ENCODE measurements at places on chromosomes 1 and 21. TPM values are rescaled to one million over a fixed set of nuclear protein-coding genes. Genes with fewer than 3 reads are reported as not detected.
A peak's percentile ranks its signal among the peaks of the same experiment; 100 is the strongest.

TIAM1 gene
- 9.8 TPM for total RNA-seq

GRCh38 chr21:45427331-45428271, 22.6 kb downstream of the COL18A1 start:
- DNase-seq: no peak

DNA sequence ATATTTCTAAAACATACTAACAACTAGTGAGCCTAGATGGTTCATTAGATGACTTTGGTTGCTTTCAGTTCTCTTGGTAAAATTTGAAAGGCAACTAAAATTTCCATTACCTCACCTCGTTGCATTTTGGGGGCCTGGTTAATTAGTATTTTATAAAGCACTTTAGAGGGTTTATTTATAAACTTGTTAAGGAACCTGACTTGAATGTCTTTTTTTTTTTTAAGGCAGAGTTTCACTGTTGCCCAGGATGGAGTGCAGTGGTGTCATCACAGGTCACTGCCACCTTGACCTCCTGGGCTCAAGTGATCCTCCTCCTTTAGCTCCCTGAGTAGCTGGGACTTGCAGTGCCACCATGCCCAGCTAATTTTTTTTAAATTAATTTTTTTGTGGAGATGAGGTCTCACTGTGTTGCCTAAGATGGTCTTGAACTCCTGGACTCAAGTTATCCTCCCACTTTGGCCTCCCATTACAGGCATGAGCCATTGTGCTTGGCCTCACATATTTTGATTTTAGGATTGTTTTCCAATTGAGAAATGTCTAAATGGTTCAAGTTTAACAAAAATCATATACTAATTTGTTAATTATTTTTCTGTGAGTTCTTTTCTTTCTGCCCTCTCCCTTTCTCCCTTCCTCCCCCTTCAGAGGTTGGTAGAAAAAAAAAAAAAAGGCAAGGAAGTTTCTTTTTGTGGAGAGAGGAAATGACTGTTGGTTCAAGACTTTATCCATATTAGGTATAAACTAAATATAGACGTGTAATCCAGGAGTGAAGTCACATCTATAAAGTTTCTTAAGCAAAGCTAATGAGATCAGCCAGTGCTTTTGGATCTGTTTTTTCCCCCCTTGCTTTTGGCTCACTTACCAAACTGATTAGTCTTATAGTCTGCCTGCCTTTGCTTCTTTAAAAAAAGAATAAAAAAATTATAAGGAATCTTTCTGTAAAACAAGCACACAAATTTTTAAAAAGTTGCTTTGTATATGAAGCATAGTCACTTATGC, 24.7 kb downstream of the CLIC4 start:
- DNase-seq: no peak

DNA sequence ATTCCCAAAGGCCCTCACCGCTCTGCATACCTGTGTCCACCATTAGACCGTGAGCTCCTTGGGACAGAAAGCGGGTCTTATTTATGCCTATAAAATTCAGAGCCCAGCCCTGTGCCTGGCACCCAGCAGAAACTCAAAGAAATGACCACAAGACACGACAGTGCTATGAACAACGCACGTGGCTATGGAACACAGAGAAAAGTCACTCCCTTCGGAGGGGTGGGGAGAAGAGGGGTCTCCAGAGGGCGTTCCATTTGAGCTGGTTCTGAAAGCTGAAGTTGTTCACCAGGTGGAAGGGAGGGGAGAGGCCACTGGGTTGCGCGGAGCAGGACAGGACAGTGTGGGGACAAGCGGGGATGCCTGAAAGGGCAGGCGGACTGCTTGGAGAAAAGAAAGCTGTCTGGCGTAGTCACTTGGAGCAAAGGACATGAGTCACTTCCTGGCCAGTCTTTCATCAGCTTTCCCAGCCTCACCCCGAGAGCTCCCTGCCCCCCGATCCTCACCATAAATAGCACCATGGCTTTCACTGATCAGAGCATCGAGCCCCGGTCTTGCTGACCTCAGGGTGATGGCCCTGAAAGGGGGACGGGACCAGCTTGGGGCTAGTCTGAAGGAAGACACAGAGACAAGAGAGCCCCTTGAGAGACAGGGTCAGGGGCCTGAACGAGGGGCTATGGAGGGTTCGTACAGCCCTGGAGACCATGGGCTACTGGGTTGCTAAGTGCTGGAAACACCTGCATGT, 28.5 kb downstream of the ECE1 start:
- DNase-seq: no peak

- DNase-seq: no peak
Measured at GRCh38 chr1:28176492-28177470, at the start of gene PTAFR. Gene PTAFR, minus strand, starts transcription at chr1:28176690. Its CDS starts 25,669 bp downstream, at chr1:28151021.

DNA sequence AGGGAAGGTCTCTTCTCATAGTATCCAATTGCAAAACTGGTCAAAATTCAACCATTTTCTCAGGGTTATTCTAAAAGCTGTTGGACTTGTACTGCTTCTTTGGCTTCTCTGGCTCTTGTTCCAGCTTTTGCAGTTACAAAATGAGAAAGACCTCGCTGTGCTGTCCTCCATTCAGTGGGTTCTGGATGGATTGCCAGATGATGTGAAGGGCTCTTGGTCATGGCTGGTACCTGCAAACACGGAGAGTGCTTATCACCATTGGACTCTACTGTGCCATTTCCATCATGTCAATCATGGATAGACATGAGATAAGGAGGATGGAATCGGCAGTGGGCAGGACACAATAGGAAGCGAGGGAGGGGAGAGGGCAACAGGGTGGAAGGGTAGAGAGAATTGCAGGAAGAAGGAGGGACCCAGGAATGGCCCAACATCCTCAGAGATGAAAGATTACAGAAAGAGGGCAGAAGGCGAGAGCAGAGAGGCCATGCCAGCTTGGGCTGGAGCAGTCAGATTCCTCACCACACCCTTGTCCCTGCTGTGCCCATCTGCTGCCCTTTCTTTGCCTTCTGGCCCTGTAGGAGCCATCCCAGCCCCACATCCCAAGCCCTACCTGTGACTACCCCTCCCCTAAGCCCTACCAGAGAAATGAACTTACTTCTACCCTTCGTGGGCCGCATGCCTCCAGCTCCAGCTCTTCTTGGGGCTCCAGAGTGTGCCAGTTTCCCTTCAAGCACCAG, 70.3 kb downstream of the HIVEP3 start:
- DNase-seq: no peak

DNA sequence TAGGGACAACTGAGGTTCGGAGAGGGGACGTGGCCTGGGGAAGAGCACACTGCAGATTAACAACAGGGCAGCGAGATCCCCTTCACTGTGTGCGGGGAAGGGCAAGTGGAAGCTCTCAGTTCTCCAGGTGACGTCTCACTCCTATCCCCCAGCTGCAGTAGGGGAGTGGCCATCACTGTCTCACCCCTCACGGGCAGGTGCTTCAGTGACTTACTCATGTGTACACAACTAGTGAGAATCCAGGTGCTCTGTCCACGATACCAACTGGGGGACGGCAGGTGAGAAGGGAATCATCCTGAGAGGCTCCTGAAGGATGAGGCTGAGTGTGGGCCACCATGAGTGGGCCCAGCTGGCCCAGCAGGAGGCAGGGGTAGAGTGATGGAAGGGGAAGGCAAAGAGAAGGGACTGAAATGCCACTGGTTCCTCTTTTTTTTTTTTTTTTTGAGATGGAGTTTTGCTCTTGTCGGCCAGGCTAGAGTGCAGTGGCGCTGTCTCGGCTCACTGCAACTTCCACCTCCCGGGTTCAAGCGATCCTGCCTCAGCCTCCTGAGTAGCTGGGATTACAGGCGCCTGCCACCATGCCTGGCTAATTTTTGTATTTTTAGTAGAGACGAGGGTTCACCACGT, 25.9 kb downstream of the RHBG start:
- no peak for DNase-seq

OLIG2 gene
- total RNA-seq: not detected

- DNase-seq: peak; percentile 13
Measured at GRCh38 chr1:94247138-94248094, 10.0 kb upstream of the ARHGAP29 start.

GRCh38 chr1:225945564-225945963, 4.5 kb upstream of the LEFTY2 start:
- no peak for DNase-seq

- no peak for DNase-seq
Measured at GRCh38 chr1:221117548-221117951, 238.3 kb downstream of the HLX start.

SPRR1B gene
- not detected for total RNA-seq

GRCh38 chr1:38834937-38835827, 24.4 kb downstream of the RRAGC start:
- DNase-seq: peak; percentile 11

DNA sequence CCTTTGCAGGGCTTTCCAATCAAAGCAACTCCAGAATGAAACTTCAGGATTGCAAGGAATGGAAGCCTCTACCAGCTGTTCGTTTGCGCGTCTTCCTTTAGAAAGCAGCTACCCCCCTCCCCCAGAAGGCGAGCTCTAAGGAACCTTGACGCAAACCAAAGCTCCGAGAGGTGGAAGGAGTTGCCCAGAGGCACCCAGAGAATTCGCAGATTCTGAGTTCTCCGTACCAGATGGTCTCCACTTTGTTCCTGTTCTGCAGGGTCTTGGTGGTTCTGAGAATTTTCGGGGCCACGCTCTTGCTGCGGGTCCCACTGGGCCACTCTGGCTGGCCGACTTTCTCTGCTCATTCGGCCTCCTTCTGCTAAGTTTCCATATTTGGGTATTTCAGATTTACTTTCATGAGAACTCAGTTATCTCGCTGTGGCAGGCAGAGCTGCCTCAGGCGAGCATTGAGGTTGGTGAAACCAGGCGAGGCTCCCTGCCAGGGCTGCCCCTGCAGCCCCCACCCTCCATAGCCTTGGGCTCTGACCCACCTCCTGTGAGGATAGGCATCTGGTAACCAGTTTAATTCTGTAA, 801 bp downstream of the TRAF5 start:
- DNase-seq: peak; percentile 27

GRCh38 chr1:62870148-62870547, 86.2 kb downstream of the ATG4C start:
- no peak for DNase-seq

RHCE gene
- total RNA-seq: 0.44 TPM

- DNase-seq: no peak
Measured at GRCh38 chr1:17833661-17834501, 78.7 kb downstream of the ACTL8 start.

DNA sequence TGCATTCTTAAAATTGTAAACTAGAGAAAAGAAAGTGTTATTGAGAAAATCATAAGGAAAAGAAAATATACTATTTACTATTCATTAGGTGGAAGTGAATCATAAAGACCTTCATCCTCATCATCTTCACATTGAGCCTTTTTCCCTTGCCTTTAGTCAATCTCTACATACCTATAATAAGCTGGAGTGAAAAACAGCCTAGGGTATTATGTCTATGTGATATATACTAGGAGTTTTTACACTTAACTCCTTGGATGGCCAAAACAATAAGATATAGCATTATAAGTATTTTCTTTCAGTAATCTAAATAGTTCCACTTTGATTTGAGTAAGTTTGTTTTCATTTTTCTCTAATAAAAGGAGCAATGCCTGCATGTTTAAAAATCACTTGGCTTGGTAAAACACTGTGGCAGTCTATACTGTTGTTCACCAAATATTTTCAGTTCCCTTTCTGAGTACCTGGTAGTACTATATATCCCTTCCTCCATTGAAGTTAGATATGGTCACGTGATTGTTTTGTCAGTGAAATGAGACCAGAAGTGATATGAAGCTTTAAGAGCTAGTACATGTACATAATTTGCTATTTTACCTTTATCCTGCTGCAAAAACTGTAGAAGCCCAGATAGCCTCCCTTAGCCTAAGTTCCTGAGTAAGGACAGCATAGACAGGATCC, 78.3 kb downstream of the CLEC20A start:
- DNase-seq: no peak

- no peak for DNase-seq
Measured at GRCh38 chr1:53606197-53606596, 132.8 kb downstream of the GLIS1 start.

OR2L2 gene
- 0.42 TPM for total RNA-seq

DNA sequence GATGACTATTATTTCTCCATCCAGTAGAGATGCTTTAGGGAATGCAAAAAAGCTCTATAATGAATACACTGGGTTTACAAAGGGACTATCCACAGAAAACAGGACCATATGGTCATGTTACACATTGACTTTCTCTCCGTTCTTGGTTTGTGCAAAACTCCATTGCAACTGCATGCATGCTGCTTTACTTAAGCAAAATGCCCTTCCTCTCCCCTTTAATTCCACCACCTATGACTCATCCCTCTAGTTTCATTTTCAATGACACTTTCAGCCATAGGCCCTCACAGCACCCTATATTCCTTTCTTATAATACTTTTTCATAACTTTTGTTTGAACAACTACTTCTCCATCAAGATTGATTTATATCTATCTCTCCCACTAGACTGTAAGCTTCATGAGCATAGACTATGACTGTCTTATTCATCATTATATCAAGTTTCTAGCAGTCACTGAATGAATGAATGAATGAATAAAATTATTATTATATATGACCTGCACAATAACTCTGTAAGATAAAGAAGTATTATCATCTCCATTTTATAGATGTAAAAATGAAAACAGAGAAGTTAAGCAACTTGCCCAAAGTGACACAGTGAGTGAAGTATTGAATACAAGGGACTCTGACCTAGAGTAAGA, 248.9 kb downstream of the PLPP3 start:
- no peak for DNase-seq

ZBTB7B gene
- total RNA-seq: 13.1 TPM

DNA sequence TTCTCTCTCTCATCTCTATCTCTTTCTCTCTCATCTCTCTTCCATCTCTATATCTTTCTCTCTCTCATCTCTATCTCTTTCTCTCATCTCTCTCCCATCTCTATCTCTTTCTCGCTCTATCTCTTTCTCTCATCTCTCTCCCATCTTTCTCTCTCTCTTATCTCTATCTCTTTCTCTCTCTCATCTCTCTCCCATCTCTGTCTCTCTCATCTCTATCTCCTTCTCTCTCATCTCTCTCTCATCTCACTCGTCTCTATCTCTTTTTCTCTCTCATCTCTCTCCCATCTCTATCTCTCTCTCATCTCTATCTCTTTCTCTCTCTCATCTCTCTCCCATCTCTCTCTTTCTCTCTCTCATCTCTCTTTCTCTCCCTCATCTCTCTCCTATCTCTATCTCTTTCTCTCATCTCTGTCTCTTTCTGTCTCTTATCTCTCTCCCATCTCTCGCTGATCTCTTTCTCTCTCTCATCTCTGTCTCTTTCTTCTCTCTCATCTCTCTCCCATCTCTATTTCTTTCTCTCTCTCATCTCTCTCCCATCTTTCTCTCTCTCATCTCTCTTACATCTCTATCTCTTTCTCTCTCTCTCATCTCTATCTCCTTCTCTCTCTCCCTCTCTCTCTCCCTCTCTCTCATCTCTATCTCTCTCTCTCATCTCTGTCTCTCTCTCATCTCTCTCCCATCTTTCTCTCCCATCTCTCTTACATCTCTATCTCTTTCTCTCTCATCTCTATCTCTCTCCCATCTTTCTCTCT, 388.7 kb downstream of the NPHP4 start:
- DNase-seq: no peak

DNA sequence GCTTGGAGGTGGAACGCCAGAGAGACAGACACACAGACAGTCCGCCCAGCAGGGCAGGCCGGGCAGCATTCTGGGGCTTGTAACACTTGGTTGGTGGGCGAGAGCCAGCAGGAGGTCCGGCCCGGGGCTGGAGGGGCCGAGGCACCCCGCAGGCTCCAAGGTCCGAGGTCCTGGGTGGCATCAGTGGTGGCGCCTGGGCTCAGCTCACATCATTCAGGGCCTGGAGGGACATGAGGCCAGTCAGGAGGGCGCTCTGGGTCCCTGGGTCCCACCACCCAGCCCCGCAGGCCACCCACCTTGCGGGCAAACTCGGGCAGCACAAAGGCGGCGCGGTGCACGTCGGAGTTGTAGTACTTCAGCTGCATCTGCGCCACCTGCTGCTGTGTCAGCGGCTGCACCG, 5.2 kb downstream of the SRM start:
- DNase-seq: no peak

GPA33 gene
- 13.4 TPM for total RNA-seq

GRCh38 chr1:236396665-236397043, 2.6 kb downstream of the EDARADD start:
- no peak for DNase-seq

DNM3 gene
- 2.3 TPM for total RNA-seq

LINGO4 gene
- total RNA-seq: not detected

Measured in naive thymus-derived CD8-positive, alpha-beta T cell (primary cell).